ENCODE measurements at places on chromosomes 3 and 15.

DNA sequence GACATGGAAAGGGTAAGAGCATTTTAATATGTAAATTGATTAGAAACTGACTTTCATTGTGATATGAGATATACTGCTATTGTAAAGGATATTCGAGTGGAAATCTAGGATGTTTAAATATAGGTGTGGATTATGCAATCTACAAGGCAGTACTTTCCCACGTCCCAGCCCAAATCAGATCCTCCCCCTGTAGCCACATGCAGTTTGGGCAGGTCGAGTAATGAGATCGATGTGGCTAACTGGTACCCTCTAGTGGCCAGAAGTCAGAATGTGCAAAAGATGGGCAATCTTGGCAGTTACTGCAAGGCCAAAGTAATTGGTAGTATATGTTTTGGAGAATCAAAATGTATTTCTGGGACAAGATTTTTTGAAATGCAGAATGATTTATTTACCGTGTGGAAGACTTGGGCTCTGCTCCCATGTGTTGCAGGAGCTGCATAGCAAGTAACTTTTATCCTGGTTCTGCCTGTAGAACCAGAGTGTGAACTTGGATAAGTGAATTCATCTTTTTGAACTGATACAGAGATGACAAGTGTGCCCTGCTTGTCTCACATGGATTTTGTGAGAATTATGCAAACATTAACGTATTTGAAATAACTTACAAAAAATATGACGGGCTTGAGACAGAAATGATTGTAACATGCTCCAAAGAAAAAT lies 94.5 kb upstream of the ADAMTSL3 start:
- DNase-seq = peak; percentile 2

DNA sequence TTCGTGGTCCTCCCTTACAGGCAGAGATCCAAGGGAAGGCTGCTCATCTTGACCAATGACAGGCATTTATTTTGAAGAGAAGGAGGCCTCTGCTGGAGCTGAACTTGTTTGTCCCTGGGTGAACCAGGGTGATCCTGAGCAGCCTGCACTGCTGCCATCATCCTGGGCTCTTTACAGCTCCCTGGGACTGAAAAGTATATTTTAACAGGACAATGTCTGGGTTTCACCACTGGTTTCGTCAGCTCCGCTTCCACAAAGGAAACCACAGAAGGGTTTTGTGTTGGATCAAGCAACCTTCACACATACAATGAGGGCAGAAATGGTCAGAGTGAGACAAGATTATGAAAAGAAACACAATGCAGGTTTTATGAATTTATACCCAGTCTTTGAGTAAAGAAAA lies 400.7 kb upstream of the TPM1 start:
- no peak for DNase-seq

- peak; percentile 86 for DNase-seq
Measured at GRCh38 chr3:101561630-101562328, at the start of gene TRMT10C. TRMT10C (plus strand) TSS chr3:101561868; CDS start chr3:101564782, 2,914 bp downstream.

DNA sequence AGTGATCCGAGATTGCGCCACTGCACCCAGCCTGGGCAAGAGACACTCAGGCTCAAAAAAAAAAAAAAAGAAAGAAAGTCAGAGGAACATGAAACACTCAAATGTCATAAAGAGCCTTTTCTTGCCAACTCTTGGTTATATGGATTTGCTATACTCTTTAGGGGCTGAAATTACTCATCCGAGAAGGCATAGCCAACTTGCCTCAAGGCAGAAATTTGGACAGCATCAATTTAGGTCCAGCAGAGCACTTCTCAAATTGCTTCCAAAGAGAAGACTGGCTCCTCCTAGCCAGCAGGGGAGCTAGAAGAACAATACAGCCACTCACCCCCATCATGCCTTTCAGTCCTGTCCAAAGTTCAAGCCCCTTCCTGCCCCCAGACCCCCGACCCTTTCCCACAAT lies 43.8 kb downstream of the OSBPL10 start:
- DNase-seq = no peak

DNA sequence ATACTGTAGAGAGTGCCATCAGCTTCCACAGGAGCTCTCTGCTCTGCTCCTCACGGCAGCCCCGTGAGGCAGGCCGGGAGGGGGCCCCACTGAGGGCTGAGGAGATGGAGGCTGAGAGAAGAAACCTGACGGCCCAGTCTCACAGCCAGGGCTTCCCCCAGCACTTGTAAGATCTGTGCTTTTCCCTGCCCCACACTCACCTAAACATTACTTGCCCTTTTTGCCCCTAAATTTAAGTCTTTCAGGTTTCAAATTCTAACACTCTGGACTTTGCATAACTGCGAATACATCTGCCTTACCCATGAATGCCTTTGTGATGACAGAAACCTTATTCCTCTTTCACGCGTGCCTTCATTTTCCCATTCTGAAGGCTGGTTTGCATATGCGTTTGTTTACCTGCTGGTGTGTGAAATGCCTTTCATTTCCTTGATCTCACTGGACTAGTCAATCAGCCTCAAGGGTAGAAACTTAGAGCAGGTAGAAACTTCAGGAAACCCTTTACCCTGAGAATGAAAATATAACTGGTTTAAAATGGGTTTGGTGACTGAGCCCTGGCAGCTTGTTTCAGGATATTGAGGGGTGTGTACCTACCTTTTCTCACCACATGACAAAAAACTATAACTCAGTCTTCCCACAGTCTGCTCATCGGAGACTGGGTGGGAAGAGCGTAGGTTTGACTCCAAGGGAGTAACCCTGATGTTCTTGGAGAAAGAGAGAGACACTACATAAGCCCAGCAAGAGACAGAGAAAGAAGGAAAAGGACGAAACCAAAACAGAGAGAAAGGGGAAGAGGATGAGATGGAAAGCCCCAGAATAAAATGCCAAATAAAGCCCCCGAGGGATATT lies 20.1 kb downstream of the SLC12A8 start:
- DNase-seq = no peak

GRCh38 chr3:132880986-132881385 lies 157.2 kb upstream of the TMEM108 start:
- no peak for DNase-seq

DNA sequence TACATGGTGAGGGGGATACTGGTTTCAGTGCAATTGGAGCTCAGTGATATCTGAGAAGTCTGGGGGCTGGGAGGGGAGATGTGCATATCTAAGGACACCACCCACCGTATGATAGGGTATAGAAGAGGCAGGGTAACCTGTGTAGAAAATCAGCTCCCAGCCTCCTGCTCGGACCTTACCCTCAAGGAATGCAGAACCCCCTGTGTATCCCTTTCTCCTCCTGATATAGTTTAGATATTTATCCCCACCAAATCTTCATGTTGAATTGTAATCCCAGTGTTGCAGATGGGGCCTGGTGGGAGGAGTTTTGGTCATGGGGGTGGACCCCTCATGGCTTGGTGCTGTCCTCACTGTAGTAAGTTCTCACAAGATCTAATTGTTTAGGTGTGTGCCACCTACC lies 48.2 kb upstream of the GATA2 start:
- no peak for DNase-seq

- DNase-seq = no peak
Measured at GRCh38 chr3:78026318-78026828, 986.5 kb downstream of the ROBO2 start.

GRCh38 chr3:66998904-66999235 lies 763 bp downstream of the KBTBD8 start:
- no peak for DNase-seq

GRCh38 chr15:50825946-50826345 lies 60.4 kb upstream of the SPPL2A start:
- DNase-seq = no peak

DNA sequence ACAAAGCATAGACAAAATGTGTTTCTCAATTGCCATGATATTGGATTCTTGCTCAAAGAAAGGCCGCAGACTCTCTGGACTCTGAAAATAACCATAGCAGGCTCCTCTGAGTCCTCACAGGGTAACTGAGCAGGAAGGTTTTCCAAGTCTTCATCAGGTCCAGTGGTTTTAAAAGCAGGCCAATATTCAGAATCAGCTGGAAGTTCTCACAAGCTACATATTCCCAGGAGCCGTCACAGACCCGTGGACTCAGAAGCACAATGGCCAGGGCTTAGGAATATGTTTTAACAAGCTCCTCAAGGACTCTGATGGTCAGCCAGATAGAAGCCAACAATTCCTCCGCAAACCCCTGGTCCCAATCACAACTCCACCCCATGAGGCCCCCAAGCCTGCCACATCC lies 256.1 kb upstream of the ADAMTS9 start:
- DNase-seq = no peak

- DNase-seq = no peak
Measured at GRCh38 chr3:71998995-71999673, 214.2 kb upstream of the PROK2 start.

- no peak for DNase-seq
Measured at GRCh38 chr15:94968133-94968532, 736.8 kb downstream of the MCTP2 start.

GRCh38 chr3:147392625-147392946 lies 13.8 kb downstream of the ZIC4 start:
- no peak for DNase-seq

- DNase-seq = no peak
Measured at GRCh38 chr15:77507911-77508310, 87.2 kb downstream of the HMG20A start.

- no peak for DNase-seq
Measured at GRCh38 chr3:149588909-149589308, 68.9 kb downstream of the WWTR1 start.

GRCh38 chr3:99776516-99777209 lies 41.0 kb upstream of the CMSS1 start:
- no peak for DNase-seq

GRCh38 chr15:74505837-74506514 lies 35.0 kb upstream of the ARID3B start:
- no peak for DNase-seq

DNA sequence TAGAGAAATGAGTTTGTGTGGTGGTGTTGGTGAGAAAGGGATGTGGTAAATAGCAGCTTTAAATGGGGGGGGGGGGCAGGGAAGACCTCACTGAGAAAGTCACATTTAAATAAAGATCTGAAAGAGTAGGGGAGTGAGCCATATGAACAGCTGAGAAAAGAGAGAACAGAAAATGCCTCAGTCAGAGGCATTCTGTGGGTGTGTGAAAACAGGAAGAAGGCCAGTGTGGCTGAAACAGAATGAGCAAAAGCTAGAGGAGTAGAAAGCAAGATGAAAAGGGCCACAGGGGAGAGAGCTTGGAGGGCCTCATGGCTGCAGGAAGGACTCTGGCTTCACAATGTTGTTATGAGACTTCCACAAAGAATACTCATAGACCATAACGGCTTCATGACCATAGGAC lies 783.3 kb downstream of the ZPLD1 start:
- DNase-seq = no peak

DNA sequence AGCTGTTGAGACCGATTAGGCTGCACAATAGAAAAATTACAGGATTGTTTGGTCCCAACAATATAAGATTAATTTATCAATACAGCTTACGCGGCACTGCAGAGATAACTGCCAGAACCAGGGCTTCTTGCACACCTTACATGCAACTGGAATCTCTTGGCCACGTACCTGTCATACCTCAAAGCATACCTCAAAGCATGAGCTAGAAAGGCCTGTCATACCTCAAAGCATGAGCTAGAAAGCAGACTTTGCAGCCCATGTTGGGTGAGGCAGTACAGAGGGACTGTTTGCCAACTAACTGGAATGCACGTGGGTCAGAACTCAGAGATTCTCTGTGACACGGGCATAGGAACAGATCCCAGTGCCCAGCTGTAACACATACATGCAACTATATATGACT lies 34.7 kb downstream of the NTRK3 start:
- no peak for DNase-seq

DNA sequence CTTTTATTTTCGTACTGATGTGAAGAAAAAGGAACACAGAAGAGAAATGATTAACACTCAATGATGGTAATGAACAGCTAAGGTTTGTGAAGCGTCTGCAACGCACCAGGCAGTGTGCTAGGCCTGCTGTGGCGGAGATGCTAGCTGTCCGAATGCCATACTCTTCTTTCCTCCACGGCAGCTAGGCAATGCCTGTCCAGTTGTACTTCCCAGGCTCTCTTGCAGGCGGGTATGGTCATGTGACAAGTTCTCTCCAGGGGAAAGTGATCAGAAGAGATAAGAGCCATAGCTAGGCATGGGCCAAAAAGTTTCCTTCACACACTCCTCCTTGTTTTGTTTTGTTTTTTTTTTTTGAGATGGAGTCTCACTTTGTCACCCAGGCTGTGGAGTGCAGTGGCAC lies 6.7 kb downstream of the TADA3 start:
- no peak for DNase-seq

GRCh38 chr3:47006145-47006651 lies 26.7 kb downstream of the NBEAL2 start:
- DNase-seq = no peak

- DNase-seq = no peak
Measured at GRCh38 chr3:150172356-150172755, 201.7 kb upstream of the PFN2 start.

- DNase-seq = no peak
Measured at GRCh38 chr3:182937293-182938051, 42.9 kb downstream of the DCUN1D1 start.

All from stimulated activated CD8-positive, alpha-beta memory T cell treated with anti-CD3 and anti-CD28 coated beads, Interleukin-15, amount 100 ng/mL, for 48 hours (primary cell).